ENCODE measurements at places on chromosomes 16 and 17. TPM values are rescaled to one million over a fixed set of nuclear protein-coding genes. Genes with fewer than 3 reads are reported as not detected.

SKAP1 gene
- total RNA-seq, result 76.1 TPM

SULT1A4 gene
- 1.3 TPM for total RNA-seq

CCL14 gene
- total RNA-seq, result not detected

PRSS53 gene
- total RNA-seq, result 4.0 TPM

CALB2 gene
- total RNA-seq, result not detected

SPN gene
- 103 TPM for total RNA-seq

GSDMA gene
- total RNA-seq, result 0.98 TPM

DNASE1L2 gene
- total RNA-seq, result 0.55 TPM

GRCh38 chr17:66373079-66373478 is 70.7 kb downstream of the PRKCA start:
- no peak for DNase-seq
- peaks cover 68% of the 10 kb centered on the region for H3K4me1 ChIP-seq
- peak overlapping the region; percentile 88 for H3K27ac ChIP-seq
- H3K27me3 ChIP-seq, result no peaks in the 10 kb centered on the region
- peaks cover 26% of the 10 kb centered on the region for H3K36me3 ChIP-seq
- H3K4me3 ChIP-seq, result no peak overlapping the region

- H3K27ac ChIP-seq, result no peak overlapping the region
- H3K4me3 ChIP-seq, result no peak overlapping the region
- H3K27me3 ChIP-seq, result no peaks in the 10 kb centered on the region
- H3K4me1 ChIP-seq, result no peaks in the 10 kb centered on the region
- H3K36me3 ChIP-seq, result no peaks in the 10 kb centered on the region
Measured at GRCh38 chr17:19546289-19547065, 12.8 kb downstream of the SLC47A1 start.

- H3K27me3 ChIP-seq, result peaks cover 12% of the 10 kb centered on the region
- no peak overlapping the region for H3K4me3 ChIP-seq
- H3K4me1 ChIP-seq, result no peaks in the 10 kb centered on the region
- peak; percentile 71 for DNase-seq
- no peak overlapping the region for H3K27ac ChIP-seq
- H3K36me3 ChIP-seq, result no peaks in the 10 kb centered on the region
Measured at GRCh38 chr16:17578981-17579874, 108.5 kb upstream of the XYLT1 start.

DNA sequence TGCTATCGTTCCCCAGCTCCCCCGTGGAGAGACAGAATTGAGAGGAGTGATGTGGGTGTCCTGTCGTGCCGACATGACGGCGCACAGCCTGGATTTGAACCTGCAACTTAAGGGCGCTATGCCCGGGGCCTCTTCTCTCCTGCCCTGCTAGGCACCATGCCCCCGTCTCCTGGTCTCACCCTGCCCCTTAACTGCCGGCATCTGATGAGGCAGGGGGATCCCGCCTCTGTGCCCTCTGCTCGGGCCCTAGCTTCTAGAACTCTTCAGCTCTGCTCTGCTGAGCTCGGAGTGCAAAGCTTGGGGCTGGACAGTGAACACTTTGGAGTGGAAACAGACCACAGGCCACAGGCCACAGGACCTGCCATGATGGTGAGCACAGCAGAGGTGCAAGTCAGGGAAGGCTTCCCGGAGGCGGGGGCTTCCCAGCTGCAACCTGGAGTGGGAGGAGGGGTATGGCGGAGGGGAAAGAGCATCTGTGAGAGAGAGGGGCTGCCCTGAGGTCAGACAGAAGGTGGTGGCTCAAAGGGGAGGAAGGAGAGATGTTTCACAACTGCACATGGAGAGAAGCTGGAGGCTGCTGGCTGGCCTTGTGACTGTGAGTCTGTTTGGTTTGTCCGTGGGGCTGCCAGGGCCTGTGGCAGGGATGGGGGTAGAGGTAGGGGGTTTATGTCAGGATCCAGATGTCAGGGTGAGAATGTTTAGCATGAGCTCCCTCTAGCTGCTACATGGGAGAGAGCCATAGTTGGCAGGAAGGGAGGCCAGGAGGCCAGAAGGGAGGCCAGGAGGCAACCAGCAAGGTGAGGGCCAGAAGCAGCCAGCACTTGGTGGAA is 107.8 kb downstream of the CRLF3 start:
- H3K27ac ChIP-seq, result no peak overlapping the region
- peaks cover 8% of the 10 kb centered on the region for H3K4me1 ChIP-seq
- H3K36me3 ChIP-seq, result no peaks in the 10 kb centered on the region
- H3K27me3 ChIP-seq, result no peaks in the 10 kb centered on the region

GRCh38 chr16:65375651-65376050 is 253.8 kb upstream of the CDH11 start:
- H3K27me3 ChIP-seq, result no peaks in the 10 kb centered on the region
- H3K27ac ChIP-seq, result no peak overlapping the region
- H3K4me3 ChIP-seq, result no peak overlapping the region
- no peak for DNase-seq
- no peaks in the 10 kb centered on the region for H3K4me1 ChIP-seq
